ENCODE measurements at places on chromosomes 7 and 10. TPM values are rescaled to one million over a fixed set of nuclear protein-coding genes. Genes with fewer than 3 reads are reported as not detected.

DNA sequence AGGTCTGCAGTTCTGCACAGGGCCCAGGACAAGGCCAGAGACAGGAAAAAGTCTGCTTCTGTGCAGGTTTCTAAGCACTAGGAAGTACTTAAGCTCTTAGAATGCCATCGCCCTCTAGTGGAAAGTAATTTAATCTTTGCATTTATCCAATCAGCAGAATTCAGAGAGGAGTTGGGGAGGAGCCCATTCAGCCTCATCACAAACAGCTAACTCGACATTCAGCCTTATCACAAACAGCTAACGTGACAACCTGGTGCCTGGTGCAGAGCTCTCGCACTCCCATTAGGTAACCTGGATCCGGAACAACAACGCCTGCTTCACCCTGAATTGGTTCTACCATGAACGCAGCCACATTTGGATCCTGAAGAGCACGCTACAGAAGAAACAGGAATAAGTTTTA lies 15.2 kb downstream of the OAT start:
- peak; percentile 88 for DNase-seq

GRCh38 chr10:12823328-12823727 lies 178.2 kb downstream of the CCDC3 start:
- DNase-seq, result no peak

DNA sequence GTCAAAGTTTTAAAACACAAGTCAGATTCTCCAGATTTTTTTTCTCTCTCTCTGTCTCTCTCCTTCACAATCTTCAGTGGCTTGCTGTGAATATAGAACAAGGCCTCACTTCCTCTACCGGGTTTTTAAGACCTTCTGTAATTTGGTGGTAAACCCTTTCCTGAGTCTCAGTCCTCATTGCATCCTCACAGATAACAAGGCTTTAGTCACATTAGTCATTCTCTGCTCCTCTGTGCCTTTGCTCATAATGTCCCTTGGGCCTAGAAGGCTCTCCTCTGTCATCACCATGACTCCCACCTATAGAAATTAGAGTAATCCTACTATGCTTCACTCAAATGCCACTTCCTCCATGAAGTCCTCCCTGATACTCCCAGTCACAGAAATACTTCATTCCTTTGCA lies 172.7 kb upstream of the HPS1 start:
- no peak for DNase-seq

DNA sequence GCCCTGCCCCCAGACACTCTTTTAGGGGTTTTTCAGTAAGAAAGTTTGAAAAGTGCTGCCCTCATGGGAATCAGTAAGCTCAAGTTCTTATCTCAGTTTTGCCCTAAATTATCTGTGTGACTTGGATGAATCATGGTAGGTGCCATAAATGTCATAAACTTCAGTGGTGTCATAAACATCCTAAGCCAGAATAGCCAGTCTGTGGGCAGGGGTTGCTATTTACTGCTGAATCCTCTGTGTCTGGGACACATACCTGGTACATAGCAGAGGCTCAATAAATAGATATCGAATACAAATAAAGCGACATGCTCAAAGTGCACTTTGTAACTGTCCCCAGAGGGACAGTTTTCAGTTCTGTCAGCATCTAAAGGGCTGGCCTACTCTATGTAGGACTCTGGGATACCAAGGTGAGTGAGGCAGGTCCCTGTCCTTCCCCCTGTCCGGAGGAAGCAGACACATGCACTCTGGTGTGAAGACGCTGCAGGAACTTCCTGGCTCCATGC lies 502.1 kb downstream of the RPS24 start:
- DNase-seq, result no peak

HHEX gene
- 3.2 TPM for total RNA-seq
